ENCODE measurements at places on chromosomes 11 and 22.

DNA sequence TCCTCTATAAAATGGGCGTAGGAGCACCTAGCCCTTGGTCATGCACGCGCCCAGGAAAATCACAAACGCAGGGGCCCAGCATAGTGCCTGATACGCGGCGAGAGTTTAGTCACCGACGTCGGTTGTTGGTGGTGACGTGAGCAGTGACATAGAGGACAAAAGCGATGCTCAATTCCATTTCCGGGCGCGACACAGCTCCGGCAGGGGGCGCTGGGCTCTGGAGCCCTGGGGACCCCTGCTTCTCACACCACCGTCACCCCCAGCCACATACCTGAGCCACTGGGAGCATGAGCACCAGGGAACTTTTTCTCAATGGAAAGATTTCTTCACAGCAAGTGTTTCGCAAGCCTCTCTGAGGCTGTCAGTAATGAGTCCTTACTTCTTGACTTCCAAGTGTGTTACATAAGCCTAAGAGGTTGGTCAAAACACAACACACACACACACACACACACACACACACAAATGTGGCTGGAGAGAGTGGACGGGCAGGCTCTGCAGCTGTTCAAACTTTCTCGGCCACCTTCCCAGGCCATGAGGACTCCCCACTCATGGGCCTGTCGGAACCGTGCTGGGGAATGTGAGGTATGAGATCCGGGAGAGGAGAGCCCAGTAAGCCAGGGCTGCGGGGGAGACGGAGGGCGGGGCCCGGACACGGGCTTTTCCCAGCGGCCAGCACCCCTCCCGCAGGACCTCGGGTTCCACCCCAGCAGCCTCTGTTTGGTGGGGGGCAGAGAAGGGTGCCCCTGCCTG lies 36.9 kb upstream of the LINC01488 start:
- peak; percentile 74 for DNase-seq

- DNase-seq = no peak
Measured at GRCh38 chr11:19790831-19791552, 78.4 kb downstream of the NAV2 start.

DNA sequence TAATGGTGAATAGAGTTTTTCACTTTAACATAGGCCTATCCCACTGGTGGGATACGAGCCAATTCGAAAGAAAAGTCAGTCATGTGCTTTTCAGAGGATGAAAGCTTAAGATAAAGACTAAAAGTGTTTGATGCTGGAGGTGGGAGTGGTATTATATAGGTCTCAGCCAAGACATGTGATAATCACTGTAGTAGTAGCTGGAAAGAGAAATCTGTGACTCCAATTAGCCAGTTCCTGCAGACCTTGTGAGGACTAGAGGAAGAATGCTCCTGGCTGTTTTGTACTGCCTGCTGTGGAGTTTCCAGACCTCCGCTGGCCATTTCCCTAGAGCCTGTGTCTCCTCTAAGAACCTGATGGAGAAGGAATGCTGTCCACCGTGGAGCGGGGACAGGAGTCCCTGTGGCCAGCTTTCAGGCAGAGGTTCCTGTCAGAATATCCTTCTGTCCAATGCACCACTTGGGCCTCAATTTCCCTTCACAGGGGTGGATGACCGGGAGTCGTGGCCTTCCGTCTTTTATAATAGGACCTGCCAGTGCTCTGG lies at the start of gene TYR:
TYR (plus strand) TSS at position 185 of the 541 bp plus-strand sequence; CDS start at position 264, 79 bp downstream.
- DNase-seq = no peak

DNA sequence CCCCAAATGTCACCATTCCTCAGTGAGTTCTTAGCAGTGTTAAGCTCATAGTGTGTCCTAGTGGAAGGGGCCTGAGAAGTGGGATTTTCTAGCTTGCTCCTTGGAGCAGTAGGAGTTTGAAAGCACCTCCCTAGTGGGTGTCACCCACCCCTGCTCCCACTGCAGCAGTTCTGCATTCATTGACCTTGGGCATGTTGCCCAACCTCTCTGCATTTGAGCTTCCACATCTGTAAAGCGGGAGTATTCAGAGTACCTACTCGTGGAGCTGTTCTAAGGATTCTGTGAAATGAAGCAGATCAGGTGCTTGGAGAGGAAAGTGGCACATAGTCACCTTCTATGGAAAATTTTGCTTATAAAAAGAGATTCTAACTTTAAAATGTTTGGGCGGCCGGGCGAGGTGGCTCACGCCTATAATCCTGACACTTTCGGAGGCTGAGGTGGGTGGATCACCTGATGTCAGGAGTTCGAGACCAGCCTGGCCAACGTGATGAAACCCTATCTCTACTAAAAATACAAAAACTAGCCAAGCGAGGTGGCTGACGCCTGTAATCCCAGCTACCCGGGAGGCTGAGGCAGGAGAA lies 16.9 kb downstream of the LMO2 start:
- DNase-seq = no peak

DNA sequence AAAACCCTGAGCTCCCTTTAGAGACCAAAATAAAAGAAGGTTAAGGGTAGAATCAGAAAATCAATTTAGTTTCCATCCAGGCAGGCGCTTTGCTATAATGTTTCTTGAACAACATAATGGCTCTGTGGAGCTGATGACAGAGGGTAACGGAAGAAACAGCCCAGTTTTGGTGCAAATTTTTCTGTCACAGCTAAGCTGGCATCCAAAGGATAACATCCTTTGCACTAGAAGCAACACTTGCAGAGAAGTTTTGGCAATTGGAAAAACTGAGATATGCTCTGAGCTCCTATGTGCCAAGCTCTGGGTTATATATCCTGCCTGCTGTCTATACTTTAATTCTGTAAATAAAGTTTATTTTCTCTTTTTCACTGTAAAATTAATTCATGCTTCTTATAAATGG lies 495.3 kb upstream of the API5 start:
- no peak for DNase-seq

All from T47D (cell line).